CD4-positive, alpha-beta T cell treated with Interleukin-6 for 4 hours (primary cell): ENCODE measurements at places on chromosomes 4 and X.

GRCh38 chr4:173337463-173337862 is 3.3 kb upstream of the HMGB2 start:
- no peak for DNase-seq

DNA sequence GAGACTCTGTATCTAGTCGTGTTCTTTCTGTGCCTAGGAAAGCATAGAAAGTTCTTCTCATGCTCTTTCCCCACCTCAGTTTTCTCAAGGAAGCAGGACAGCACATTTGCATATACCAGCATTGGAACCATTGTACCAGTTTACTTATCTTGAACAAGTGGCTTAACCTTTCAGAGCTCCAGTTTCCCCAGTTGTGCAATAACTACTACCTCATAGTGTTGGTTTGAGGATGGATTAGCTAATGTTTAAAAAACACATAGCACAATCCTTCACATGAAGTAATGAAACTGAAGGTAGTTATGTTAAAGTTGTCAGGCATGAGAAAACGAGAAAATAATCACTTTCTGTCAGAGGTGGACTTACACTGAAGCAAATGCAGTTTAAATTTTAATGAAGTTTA is 92.2 kb upstream of the H2AZ1 start:
- no peak for DNase-seq

GRCh38 chr4:2480649-2481048 is 11.7 kb downstream of the RNF4 start:
- no peak for DNase-seq

DNA sequence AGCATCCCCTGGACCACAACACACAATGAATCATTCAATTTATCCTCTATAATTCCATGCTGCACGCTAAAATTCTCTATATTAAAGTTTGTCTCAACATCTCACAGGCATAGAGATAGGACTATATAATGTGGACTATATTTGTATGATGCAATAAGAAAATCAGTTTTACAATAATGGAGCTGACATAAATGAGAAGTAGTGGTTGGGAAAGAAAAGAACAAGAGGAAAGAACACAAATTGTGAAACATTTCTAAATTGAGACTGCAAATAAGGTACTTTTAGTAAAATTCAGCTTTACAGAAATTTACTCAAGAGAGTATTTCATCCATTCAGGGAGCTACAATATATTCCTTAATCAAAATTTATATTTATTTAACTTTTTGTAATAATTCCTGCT is 120.4 kb downstream of the ARAP2 start:
- no peak for DNase-seq

DNA sequence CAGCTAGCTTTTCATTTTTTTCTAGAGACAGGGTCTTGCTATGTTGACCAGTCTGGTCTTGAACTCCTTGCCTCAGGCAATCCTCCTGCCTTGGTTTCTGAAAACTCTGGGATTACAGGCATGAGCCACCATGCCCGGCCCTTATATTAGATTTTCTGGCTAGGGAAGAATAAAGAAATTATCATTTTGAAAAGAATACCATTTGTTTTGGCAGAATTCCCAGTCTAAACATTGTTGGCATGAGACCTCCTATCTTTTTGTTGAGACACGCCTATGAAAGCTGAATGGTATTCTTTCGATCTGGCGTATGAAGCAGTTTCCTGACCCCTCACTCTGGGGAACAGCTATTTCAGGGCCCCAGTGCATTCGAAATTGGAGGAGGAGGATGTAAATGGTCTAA is 107.0 kb downstream of the REPS2 start:
- no peak for DNase-seq

DNA sequence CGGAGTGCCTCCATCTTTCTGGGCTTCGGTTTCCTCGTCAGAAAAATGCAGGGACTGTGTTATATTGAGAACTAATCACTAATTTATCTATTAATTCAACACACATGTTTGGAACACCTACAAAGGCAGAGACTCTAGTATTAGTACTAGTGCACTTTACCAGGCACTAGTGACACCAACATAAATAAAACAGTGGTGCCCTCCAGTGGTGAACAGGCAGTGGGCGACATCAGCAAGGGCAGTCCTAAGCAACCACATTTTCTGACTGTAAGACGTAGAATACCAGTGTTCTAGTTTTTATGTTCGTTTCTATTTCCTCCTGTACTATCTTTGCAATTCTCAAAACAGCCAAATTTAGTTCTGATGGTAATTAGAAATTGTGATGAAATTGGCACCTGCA is 69.1 kb upstream of the UCP1 start:
- DNase-seq: peak; percentile 21
